ENCODE measurements at places on chromosomes 7 and 10.

DNA sequence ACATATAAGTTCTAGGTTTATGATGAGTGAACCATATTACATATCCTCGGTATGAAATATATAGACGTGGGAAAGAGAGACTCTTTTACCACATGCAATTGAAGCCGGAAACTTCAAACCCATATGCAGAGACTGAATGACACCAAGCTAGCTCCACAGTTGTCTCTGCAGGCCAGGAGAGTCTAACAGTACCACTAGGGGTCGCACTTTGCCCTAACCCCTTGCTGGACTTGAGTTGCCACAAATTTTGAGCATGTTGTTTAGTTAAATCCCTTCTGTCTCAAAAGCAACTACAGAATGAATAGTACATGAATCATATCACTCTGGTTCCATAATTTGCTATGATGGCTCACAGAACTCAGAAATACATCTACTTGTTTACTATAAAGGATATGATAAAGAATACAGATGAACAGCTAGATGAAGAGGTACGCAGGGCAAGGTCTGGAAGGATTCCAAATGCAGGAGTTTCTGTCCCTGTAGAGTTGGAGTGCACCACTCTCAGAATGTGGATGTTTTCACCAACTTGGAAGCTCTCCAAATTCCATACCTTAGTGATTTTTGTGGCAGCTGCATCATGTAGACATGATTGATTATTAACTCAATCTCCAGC, 112.4 kb upstream of the YAE1 start:
- peak; percentile 33 for DNase-seq

DNA sequence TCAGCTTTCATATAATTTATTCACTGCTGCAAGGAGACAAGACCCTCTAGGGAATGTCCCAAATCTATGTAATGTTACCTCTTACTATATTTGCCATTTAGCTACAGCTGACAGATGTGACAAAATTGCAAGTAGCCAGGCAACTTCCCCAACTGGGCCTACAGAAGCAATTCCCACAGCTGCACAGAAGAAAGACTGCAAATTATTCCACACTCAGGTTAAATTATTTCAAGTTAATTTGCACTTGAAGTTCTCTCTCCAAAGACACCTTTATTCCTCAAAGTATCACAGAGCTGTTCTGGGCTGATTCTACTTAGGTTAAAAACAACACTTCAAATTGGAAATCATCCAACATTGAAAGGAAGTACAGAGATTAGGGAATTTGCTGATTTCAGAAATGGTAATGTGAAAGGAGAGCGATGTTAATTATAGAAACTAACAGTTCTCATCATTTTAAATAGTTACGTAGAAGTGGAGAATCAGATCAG, 133.6 kb downstream of the THSD7A start:
- DNase-seq = no peak

DNA sequence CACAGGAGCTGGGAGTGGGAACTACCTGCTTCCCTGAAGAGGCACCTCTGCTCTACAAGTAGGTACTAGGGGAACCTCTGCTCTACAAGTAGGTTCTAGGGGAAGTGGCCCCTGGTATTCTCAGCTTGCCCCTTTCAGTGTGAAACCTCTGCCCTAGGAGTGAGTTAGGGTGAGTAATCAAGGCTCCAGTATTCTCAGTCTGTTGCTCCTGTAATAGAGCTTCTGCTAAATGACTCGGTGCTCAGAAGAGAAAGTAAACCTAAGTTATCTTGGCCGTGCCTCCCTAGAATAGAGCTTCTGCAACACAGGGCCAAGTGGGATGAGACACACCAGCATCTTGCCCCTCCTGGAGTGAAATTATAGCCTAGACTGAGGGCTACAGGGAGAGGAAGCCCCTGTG, 13.4 kb upstream of the RASSF4 start:
- DNase-seq = no peak

GRCh38 chr7:4056552-4057288, 625.4 kb upstream of the FOXK1 start:
- DNase-seq = no peak

DNA sequence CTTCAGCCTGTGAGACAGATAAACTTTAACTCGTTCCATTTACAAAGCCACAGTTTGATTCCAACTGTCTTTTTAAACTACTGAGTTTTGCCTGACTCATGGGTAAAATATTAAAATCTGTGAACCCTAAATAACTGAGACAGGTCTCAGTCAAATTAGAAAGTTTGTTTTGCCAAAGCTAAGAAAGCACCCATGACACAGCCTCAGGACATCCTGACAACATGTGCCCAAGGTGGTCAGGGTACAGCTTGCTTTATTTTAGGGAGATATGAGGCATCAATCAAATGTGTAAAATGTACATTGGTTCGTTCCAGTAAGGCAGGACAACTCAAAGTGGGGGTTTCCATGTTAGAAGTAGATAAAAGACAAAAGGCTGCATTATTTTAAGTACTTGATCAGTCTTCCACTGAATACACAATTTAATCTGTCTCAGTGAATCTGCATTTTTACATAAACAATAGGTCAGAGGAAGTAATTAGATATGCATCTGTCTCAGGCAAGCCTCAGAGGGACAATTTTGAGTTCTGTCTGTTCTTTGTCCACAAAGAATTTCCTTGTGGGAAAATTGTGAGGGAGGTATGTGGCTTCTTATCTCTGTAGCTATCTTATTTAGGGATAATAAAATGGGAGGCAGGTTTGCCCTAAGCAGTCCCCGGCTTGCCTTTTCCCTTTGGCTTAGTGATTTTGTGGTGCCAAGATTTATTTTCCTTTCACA, 11.0 kb upstream of the PIP start:
- no peak for DNase-seq

DNA sequence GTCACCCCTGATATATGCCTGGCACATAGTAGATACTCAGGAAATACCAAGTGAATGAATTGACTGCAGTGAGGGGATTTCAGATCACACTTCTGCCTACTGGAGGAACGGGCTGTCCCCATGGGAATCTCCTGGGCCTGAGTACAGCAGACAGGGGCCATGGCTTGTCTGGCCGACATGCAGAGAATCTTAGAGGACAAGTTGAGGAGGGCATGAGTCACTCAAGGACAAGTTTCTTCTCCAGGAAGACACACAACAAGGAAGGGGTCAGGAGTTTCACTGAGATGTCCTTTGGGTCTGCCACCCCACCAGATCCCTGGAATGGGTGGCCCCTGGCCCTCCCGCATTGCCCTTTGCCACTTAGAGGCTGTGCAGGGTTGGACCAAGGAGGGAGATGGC, 20.7 kb downstream of the PLPP4 start:
- DNase-seq = no peak

- DNase-seq = peak; percentile 35
These were observed 1.1 kb downstream of the TRRAP start for GRCh38 chr7:98879198-98879978.

DNA sequence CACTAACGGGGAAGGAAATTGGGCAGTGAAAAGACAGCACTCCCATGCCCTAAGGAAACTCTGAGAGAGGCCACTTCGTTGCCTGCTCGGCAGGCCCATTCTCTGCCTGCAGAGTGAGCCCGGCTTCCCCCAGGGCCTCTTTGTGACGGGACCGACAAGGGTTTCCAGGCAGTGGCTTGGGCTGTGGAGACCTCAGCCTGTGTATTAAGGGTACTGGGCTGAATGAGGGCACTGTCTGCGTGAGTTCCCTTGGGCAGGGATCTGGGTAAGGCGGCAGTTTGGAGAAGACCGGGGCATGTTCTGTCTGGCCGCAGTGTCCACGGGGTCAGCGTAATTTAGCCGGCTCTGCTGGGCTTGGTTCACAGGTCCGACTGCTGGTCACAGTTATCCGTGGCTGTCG, 237.2 kb downstream of the MGMT start:
- no peak for DNase-seq

- no peak for DNase-seq
These were observed 682.7 kb upstream of the IGFBP3 start for GRCh38 chr7:46603780-46604179.

DNA sequence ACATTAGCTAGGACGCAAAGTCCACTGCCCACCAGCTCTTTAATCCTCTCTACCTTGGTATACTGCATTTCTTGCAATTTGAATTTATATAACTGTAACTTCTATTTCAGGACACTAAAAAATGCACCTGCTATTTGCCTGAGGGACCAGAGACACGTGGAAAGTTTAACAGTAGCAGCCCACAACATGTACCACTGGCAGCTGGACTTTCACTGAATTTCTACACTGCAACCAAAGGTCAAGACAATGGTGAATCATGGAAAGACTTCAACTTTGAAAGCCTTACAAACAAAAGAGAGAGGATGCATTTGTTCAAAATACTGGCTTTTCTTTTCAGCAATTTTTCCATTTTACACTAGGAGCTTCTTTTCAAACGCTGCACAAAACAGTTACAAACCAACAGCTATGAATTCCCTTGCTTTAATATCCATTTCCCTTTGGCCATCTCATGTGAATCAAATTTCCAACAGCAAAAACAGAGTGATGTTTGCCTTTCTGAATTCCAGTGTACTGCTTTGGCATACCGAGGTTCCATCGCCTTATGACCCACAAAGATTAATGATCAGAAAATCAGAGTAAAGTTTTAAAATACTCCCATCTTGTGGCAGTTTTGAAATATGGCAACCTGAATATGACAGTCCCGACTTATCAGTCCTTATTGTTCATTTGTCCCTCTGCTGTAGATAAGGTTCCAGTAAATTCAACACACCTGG, 29.9 kb upstream of the HNRNPH3 start:
- DNase-seq = no peak

DNA sequence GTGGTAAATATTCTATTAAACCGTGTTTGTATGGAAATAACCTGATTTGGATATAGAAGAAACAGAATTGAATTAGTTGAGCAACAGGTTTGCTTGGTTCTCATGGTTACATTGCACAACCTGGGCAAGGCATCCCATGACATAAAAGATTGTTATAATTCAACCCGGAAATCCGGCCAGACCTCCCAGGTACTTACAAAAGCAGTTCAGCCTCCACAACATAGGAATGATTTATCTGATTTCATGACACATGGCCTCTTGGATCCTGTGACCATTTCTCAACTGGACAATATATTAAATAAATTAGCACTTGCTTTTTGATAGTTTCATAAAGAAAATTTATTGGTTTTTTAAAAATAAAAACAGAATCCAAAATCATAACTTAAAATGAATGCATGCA, 55.1 kb upstream of the PTPN12 start:
- no peak for DNase-seq

DNA sequence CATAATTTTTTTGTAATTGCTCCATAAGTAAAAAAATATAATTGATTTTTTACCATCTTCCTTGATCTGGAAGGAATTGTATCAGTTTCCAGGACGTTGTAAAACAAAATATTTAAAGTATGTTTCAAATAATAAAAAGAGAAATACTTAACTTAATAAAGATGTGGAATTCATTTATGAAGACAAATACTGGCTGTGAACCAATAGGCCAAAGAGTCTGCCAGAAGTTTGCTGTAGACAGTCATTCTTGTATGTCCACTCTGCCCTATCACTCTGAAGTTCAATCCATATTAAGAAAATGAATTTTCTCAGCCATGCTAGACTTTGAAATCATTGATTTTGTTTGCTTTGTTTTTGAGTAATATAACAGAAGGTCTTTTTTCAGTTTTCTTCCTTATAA, 256.4 kb downstream of the TRIL start:
- no peak for DNase-seq

DNA sequence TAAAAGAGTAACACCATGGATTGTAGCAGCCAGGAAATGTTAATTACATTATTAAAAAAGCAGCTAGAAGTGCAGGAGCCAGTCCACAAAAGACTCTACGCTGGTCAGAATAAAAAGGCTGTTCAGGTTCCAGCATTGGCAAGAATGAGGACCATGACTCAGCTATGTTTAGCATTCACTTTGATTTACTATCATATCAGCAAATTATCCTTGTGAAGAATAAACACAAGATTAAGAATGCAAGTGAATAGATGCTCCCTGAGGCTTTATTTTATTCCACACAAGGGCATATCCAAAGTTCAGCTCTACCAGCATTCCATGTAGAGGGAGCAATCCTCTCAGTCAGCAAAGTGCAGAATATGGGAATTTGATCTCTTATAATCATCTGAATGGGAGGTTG, 13.6 kb downstream of the DGKB start:
- DNase-seq = no peak
